Activated T-helper 2 cell treated with anti-CD3 and anti-CD28 coated beads, Interferon-gamma antibody, Interleukin-2, Interleukin-4, amounts not matched to agents 10 μg/mL and 5 μg/mL and 100 μg/mL, durations not matched to agents 14 hours and 24 hours and 36 hours (primary cell): ENCODE measurements at places on chromosomes 5 and 9. TPM values are rescaled to one million over a fixed set of nuclear protein-coding genes. Genes with fewer than 3 reads are reported as not detected.

The FCN2 gene
- not detected in 2 replicates for total RNA-seq

The ARPC5L gene
- total RNA-seq = 76.4 and 76.7 TPM in 2 replicates

The TRUB2 gene
- 33.5 and 36.1 TPM in 2 replicates for total RNA-seq

The FGFR4 gene
- 1.1 and 1.2 TPM in 2 replicates for total RNA-seq

The KIF27 gene
- total RNA-seq = 2.3 and 2.7 TPM in 2 replicates

The TMEFF1 gene
- 0.52 and 1.1 TPM in 2 replicates for total RNA-seq

The EDIL3 gene
- total RNA-seq = not detected in 2 replicates

The VCAN gene
- total RNA-seq = not detected in 2 replicates

The CENPK gene
- total RNA-seq = 78.0 and 79.2 TPM in 2 replicates

The PCDHB13 gene
- total RNA-seq = 0.02 TPM in 1 of 2 replicates, not detected in the other

The ANKRD34B gene
- not detected in 2 replicates for total RNA-seq

The PRSS3 gene
- not detected in 2 replicates for total RNA-seq

The HOMER1 gene
- total RNA-seq = 13.3 and 13.5 TPM in 2 replicates

The IZUMO3 gene
- not detected in 2 replicates for total RNA-seq

The HIGD2A gene
- total RNA-seq = 102 and 105 TPM in 2 replicates

The MLANA gene
- not detected in 2 replicates for total RNA-seq

The QRFP gene
- total RNA-seq = not detected in 2 replicates

The NPR3 gene
- total RNA-seq = 0.02 TPM in 1 of 2 replicates, not detected in the other

The PCDHGA3 gene
- total RNA-seq = 0.11 and 0.16 TPM in 2 replicates

The PFN3 gene
- not detected in 2 replicates for total RNA-seq

The STK32A gene
- not detected in 2 replicates for total RNA-seq

The SLCO6A1 gene
- not detected in 2 replicates for total RNA-seq

The SEPTIN8 gene
- total RNA-seq = 34.9 and 35.9 TPM in 2 replicates

The CDKN2B-AS1 gene
- 0.82 and 1.1 TPM in 2 replicates for total RNA-seq

The CATSPER3 gene
- 0.34 and 0.90 TPM in 2 replicates for total RNA-seq

The NIPAL4 gene
- total RNA-seq = 1.9 and 2.1 TPM in 2 replicates

The IL17B gene
- total RNA-seq = not detected in 2 replicates

The PCDHGB3 gene
- 0.46 and 0.85 TPM in 2 replicates for total RNA-seq

The PCDHA3 gene
- not detected in 2 replicates for total RNA-seq

The PTCD2 gene
- 14.7 and 16.8 TPM in 2 replicates for total RNA-seq

The CAVIN4 gene
- total RNA-seq = 0.23 and 0.34 TPM in 2 replicates

The PRKACG gene
- total RNA-seq = not detected in 2 replicates

The CA9 gene
- total RNA-seq = 0.89 and 1.2 TPM in 2 replicates

The CCL27 gene
- 0.25 and 0.55 TPM in 2 replicates for total RNA-seq

The WWC1 gene
- total RNA-seq = 0.09 and 0.59 TPM in 2 replicates

The PAX5 gene
- total RNA-seq = 0.11 and 0.34 TPM in 2 replicates

The POLE3 gene
- total RNA-seq = 71.0 and 73.8 TPM in 2 replicates

The GMCL2 gene
- total RNA-seq = not detected in 2 replicates

The GRIN3A gene
- not detected in 2 replicates for total RNA-seq

The P4HA2 gene
- 44.9 and 47.0 TPM in 2 replicates for total RNA-seq

The PCDHGC4 gene
- total RNA-seq = not detected in 2 replicates
